Karpas-422 (cell line): ENCODE measurements at places on chromosomes 11 and 22. TPM values are rescaled to one million over a fixed set of nuclear protein-coding genes. Genes with fewer than 3 reads are reported as not detected.

- no peaks in the 10 kb centered on the region for H3K36me3 ChIP-seq
- H3K27ac ChIP-seq = no peak overlapping the region
- DNase-seq = no peak
- no peak overlapping the region for H3K4me3 ChIP-seq
Measured at GRCh38 chr11:128828350-128828749, 38.7 kb downstream of the KCNJ1 start.

GRCh38 chr11:120539667-120540369 lies 28.3 kb downstream of the GRIK4 start:
- H3K4me3 ChIP-seq = no peak overlapping the region
- H3K36me3 ChIP-seq = no peaks in the 10 kb centered on the region
- no peak overlapping the region for H3K27ac ChIP-seq

DNA sequence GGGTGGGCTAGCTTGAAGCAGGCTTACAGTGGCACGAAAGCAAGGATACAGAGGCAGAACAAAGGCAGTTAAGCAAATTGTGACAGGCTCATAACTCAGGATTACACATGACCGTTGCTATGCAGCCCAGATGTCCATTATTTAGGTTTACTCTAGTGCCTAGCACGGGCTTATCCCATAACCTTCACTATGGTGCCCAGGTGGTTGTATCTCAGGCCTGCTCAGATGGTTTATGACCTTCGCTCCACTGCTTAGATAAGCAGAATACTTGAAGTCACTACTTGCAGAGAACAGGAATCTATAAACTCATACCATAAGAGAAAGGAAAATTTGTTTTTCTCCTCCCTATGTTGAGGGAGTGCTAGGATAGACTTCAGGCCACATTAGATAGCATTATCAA lies 9.0 kb downstream of the OR6M1 start:
- H3K27me3 ChIP-seq = no peaks in the 10 kb centered on the region
- H3K36me3 ChIP-seq = no peaks in the 10 kb centered on the region
- H3K27ac ChIP-seq = no peak overlapping the region
- H3K4me3 ChIP-seq = no peak overlapping the region
- no peak for DNase-seq
- H3K4me1 ChIP-seq = no peaks in the 10 kb centered on the region

DNA sequence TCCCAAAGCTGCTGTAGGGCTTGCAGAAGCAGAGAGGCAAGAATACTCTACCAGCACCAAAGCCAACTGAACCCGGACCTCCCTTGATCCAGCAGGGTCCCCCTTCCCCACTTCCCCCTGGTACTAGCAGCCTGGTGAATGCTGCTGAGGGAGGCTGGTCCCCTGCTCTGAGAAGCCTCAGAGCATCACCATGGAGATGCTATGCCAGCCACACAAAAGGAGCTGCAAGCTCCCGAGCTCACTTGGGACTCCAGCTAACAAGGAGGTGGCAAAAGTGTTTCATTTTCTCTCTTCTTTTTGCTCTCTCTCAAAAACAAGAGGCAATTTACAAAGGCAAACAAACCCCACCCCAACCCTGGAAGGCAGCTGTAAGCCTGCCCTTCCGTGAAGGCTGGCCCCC lies 509.8 kb downstream of the BUD13 start:
- H3K4me1 ChIP-seq = no peaks in the 10 kb centered on the region
- no peak overlapping the region for H3K27ac ChIP-seq
- DNase-seq = no peak
- H3K4me3 ChIP-seq = no peak overlapping the region
- H3K36me3 ChIP-seq = no peaks in the 10 kb centered on the region

- no peaks in the 10 kb centered on the region for H3K36me3 ChIP-seq
- no peak overlapping the region for H3K27ac ChIP-seq
- no peak overlapping the region for H3K4me3 ChIP-seq
- DNase-seq = no peak
- H3K4me1 ChIP-seq = no peaks in the 10 kb centered on the region
- H3K27me3 ChIP-seq = no peaks in the 10 kb centered on the region
Measured at GRCh38 chr11:130674686-130675308, 226.4 kb downstream of the ADAMTS15 start.

DNA sequence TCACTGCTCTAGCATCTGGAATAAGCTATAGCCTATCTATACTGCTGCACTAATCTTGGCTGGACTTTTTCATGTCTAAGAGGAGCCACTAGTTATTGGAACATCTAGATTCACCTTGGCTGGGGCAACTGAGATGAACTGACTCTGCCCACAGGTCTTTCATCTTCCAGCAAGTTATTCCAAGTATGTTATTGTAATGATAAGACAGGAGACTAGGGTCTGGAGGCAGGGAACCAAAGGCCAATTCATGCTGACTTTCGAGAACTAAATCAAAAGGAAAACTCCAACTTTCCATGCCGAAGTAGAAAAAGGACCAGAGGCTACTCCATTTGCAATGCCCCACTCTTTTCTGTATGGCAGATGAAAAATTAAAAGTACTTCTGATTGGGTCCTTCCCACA lies 1243.0 kb upstream of the RAG2 start:
- no peaks in the 10 kb centered on the region for H3K4me1 ChIP-seq
- H3K27me3 ChIP-seq = no peaks in the 10 kb centered on the region
- H3K36me3 ChIP-seq = no peaks in the 10 kb centered on the region
- H3K27ac ChIP-seq = no peak overlapping the region

GRCh38 chr22:46638601-46639431 lies 18.6 kb downstream of the GRAMD4 start:
- no peak overlapping the region for H3K4me3 ChIP-seq
- no peaks in the 10 kb centered on the region for H3K36me3 ChIP-seq
- H3K27ac ChIP-seq = no peak overlapping the region
- H3K27me3 ChIP-seq = no peaks in the 10 kb centered on the region
- no peaks in the 10 kb centered on the region for H3K4me1 ChIP-seq

DNA sequence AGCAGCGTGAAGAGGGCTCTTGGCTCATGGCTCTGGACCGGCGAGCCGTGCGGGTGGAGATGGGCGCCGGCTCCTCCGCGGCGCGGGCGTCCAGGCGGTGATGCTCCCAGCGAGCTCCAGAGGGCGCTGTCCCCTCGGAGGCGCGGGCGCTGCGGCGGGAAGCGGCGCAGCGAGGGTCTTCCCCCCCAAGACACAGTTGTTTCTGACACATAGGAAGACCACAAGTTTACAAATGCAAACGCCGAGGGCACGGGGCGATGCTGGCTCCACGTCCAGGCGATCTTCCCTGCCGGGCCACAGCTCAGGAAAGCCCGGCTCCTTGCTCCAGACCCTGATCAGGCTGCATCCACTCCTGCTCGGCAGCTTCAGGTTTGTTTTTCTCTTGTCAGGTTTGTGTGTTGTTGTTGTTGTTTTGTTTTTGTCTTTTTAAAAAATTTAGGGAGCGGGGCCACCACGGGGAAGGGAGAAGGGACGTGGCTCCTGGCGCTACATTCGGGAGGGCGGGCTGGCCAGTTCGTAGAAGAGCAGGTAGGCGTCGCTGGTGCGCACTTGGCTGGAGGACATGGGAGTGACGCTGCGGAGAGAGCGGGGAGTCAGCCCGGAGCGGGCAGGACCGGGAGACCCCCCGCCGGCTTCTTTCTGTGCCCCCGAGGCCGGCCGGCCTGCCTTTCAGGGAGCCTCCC lies 10.0 kb upstream of the MFRP start:
- peak; percentile 80 for DNase-seq
- peaks cover 88% of the 10 kb centered on the region for H3K4me1 ChIP-seq
- peaks cover 11% of the 10 kb centered on the region for H3K36me3 ChIP-seq
- H3K27ac ChIP-seq = peak overlapping the region; percentile 98

GRCh38 chr11:122116591-122116990 lies 576 bp upstream of the BLID start:
- no peak overlapping the region for H3K4me3 ChIP-seq
- H3K36me3 ChIP-seq = no peaks in the 10 kb centered on the region
- H3K4me1 ChIP-seq = no peaks in the 10 kb centered on the region
- H3K27ac ChIP-seq = no peak overlapping the region
- DNase-seq = no peak

DNA sequence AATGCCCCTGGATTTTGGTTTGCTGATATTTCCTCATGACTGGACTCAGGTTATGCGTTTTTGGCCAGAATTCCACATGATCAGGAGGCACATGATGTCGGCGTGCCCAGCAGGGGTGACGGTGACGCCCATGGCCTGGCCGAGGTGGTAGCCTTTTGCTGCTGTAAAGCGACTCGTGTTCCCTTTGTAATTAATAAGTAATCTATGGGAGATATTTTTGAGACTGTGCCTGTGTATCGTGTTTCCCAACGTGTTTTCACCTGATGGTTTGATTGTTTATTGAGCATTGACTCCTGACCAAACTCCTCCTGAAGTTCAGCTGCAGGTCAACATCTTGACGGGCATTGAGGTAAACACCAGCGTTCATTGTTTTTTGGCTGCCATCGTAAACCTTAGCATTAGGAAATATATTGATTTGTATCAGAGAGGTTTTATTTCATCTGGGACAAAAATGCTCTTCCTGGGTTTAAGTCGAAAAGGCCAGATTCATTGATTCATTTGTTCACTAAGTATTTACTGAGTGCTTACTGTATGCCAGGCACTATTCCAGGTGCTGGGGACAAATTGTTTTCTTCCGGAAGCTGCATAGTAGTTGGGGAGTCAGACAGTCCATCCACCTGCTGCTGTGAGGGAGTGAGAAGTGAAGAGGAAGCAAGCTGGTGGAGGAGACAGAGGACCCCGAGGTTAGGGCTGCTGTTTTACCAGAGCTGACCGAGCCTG lies 23.6 kb downstream of the DCPS start:
- no peak for DNase-seq
- H3K4me1 ChIP-seq = no peaks in the 10 kb centered on the region
- no peaks in the 10 kb centered on the region for H3K27me3 ChIP-seq
- no peaks in the 10 kb centered on the region for H3K36me3 ChIP-seq
- no peak overlapping the region for H3K27ac ChIP-seq
- H3K4me3 ChIP-seq = no peak overlapping the region

The WT1 gene
- 0.52 and 0.69 TPM in 2 replicates for total RNA-seq

The PNPLA3 gene
- not detected in 2 replicates for total RNA-seq

The SHANK2 gene
- not detected in 2 replicates for total RNA-seq

The SLC22A6 gene
- total RNA-seq = not detected in 2 replicates

The GGT1 gene
- 28.6 and 36.4 TPM in 2 replicates for total RNA-seq

The CRYBB3 gene
- total RNA-seq = not detected in 2 replicates

The NNMT gene
- total RNA-seq = not detected in 2 replicates
